Fibroblast of lung (primary cell): ENCODE measurements at places on chromosomes 13 and 19.

DNA sequence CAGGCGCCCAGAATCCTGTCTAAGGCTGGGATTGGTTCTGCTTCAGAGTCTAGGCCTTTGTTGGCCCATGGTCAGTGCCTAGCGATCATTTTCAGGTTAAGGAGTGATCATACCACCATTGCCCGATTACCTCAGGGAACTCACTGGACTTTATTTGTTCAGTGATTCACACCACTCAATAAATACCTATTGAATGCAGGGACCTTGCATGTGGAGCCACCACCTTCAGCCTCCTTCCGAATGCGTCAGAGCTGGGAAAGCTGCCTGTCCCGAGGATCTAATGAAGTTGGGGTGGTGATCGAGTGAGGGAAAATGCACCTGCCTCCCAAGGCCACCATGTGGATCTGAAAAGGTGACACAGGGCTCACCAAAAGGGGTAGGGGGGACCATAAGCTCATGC is 40.0 kb upstream of the POU2F2 start:
- no peak for DNase-seq

DNA sequence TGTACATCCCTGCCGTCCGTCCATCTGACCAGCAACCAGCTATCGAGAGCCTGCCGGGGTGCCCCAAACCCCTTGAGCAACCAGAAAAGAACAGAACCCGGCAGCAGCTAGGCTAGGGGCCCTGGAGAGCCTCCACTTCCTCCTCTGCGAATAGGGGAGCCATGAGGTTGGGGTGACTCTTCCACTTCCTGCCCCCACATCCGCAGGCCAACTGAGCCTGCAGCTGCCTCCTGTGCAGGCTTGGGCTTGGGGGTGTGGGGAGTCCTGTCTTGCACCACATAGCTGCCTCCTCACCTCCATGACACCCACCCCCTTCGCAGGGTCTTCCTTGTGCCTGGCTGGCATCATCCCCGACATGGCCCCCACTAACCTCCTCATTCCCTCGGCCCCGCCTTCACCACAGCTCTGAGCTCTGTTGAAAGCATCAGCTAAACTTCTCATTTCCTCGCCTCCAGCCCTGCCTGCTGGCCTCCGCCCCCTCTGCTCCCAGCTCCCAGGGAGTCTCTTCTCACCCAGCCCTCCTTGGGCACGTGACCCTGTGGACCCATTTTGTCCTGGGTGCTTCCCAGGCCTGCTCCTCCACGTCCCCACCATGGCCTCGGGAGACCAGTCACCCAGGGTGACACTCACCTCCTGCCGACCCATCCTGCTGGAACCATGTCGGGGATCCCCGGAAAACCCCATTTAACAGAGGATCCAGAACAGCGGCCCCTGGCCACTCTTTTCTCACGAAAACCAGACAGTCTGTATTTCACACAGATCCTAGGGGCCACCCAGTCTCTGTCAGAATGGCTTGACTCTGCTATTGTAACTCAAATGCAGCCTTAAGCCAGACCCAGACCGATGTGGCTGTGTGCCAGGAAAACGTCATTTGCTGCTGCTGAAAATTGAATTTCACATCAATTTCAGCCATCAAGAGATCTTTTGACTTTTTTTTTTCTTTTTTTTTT is 50.4 kb downstream of the MYO9B start:
- peak; percentile 13 for DNase-seq

- DNase-seq: no peak
These were observed 503 bp upstream of the SLC7A9 start for GRCh38 chr19:32869966-32870573.

GRCh38 chr19:49490287-49491029 is 3.0 kb downstream of the RPL13A start:
- no peak for DNase-seq

DNA sequence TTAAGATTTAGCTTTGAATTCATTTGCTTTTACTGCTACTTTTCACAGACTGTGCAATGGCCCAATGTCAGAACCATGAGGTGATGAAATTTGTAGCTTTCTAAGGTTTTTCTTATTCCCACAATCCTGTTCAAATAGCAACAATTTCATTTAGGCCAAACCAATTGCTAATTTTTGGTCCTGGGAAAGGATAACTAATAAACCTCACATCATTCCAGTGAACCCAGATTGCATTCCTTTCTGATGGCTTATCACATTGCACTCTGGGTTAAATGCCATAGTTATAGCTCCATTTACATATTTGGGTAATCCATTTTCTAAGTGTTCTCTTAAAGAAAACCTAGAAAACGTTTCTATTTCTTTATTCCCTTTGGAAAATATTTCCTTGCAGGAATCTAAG is 22.9 kb upstream of the POMP start:
- DNase-seq: peak; percentile 73
